ENCODE measurements at places on chromosomes 7 and 10.
A peak's percentile ranks its signal among the peaks of the same experiment; 100 is the strongest.

- H3K36me3 ChIP-seq, result no peaks in the 10 kb centered on the region
- no peaks in the 10 kb centered on the region for H3K27me3 ChIP-seq
- no peaks in the 10 kb centered on the region for H3K4me1 ChIP-seq
Measured at GRCh38 chr10:121662945-121663917, 65.0 kb upstream of the FGFR2 start.

GRCh38 chr7:12637819-12638592 lies 49.4 kb upstream of the ARL4A start:
- no peak overlapping the region for H3K4me3 ChIP-seq
- no peaks in the 10 kb centered on the region for H3K36me3 ChIP-seq
- H3K27ac ChIP-seq, result no peak overlapping the region
- H3K4me1 ChIP-seq, result peaks cover 6% of the 10 kb centered on the region
- DNase-seq, result no peak
- no peaks in the 10 kb centered on the region for H3K27me3 ChIP-seq

DNA sequence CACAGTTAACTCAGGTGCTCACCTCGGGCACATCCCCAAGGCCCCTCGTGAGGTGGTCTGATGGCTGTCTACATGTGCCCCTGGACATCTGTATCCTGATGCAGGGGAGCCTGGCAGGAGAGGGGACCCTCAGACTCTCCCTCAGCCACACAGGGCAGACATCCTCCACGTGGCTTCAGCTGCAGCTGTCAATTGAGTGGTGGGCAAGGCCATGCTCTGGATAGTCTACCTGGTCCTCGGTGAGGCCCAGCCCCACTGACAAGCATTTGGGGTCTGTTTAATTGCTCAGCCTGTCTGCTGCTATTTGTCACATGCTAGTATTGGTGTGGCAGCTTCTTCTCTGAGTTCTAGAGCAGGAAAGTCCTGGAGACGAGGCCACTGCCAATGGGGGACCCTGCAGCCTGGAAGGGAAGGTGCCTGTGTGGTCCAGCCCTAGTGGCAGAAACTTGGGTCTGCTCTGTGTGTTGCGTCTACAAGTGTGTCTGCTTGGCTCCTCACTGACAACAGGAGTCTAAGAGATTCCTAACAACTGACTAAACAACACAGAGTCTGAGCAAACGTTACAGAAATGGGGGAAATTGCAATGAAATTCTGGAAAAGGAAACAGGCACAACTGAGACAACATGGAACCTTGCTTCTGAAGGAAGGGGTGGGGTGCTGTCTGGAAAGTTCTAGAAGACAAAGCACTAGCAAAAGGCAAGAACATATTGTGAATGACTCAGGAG lies 59.3 kb upstream of the IGFBP3 start:
- H3K4me1 ChIP-seq, result peaks cover 21% of the 10 kb centered on the region
- no peak for DNase-seq
- H3K27me3 ChIP-seq, result no peaks in the 10 kb centered on the region
- H3K4me3 ChIP-seq, result no peak overlapping the region

GRCh38 chr7:147013825-147014224 lies 897.2 kb downstream of the CNTNAP2 start:
- H3K27ac ChIP-seq, result no peak overlapping the region
- H3K27me3 ChIP-seq, result no peaks in the 10 kb centered on the region
- H3K4me3 ChIP-seq, result no peak overlapping the region
- no peaks in the 10 kb centered on the region for H3K36me3 ChIP-seq
- no peaks in the 10 kb centered on the region for H3K4me1 ChIP-seq
- DNase-seq, result no peak

GRCh38 chr10:114058297-114058696 lies 14.6 kb downstream of the ADRB1 start:
- no peak overlapping the region for H3K4me3 ChIP-seq
- no peaks in the 10 kb centered on the region for H3K36me3 ChIP-seq

GRCh38 chr7:135712182-135712782 lies 15.7 kb downstream of the SLC13A4 start:
- H3K4me1 ChIP-seq, result peaks cover 33% of the 10 kb centered on the region
- DNase-seq, result no peak
- no peaks in the 10 kb centered on the region for H3K36me3 ChIP-seq
- no peaks in the 10 kb centered on the region for H3K27me3 ChIP-seq
- no peak overlapping the region for H3K27ac ChIP-seq
- no peak overlapping the region for H3K4me3 ChIP-seq

DNA sequence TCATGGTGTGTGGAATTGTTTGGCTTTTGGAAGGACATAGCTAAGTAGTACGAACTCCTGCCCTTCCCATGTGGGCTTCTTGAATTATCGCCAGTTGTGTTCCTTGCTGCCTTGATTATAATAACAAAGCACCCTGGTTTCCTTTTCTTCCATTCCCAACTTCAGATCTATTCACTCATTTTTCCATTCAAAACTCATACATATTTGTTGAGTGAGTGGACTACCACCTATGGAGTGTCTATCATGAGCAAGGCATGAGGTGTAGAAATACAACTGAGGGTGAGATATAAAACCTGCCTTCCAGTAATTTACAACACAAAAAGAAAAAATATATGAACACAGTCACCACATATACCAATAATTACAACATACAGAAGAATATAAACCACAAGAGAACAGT lies 4.9 kb upstream of the COL17A1 start:
- peak overlapping the region; percentile 83 for H3K27ac ChIP-seq
- DNase-seq, result no peak
- H3K4me1 ChIP-seq, result peaks cover 29% of the 10 kb centered on the region
- no peaks in the 10 kb centered on the region for H3K36me3 ChIP-seq
- no peaks in the 10 kb centered on the region for H3K27me3 ChIP-seq

Measured in RWPE2 (cell line).